ENCODE measurements at places on chromosomes 12 and 14. TPM values are rescaled to one million over a fixed set of nuclear protein-coding genes. Genes with fewer than 3 reads are reported as not detected.

- no peak overlapping the region for H3K4me3 ChIP-seq
- peaks cover 6% of the 10 kb centered on the region for H3K27me3 ChIP-seq
- no peak for DNase-seq
These were observed 15.8 kb downstream of the FAM222A start for GRCh38 chr12:109729371-109729781.

- H3K4me3 ChIP-seq: no peak overlapping the region
- no peaks in the 10 kb centered on the region for H3K36me3 ChIP-seq
- H3K27ac ChIP-seq: no peak overlapping the region
- DNase-seq: no peak
- no peaks in the 10 kb centered on the region for H3K27me3 ChIP-seq
These were observed 158.0 kb downstream of the SLC5A8 start for GRCh38 chr12:101051901-101052550.

GRCh38 chr14:65070471-65070976 is 31.8 kb downstream of the MAX start:
- H3K27me3 ChIP-seq: no peaks in the 10 kb centered on the region
- DNase-seq: no peak
- H3K27ac ChIP-seq: no peak overlapping the region
- peaks cover 16% of the 10 kb centered on the region for H3K4me1 ChIP-seq
- peaks cover 2% of the 10 kb centered on the region for H3K36me3 ChIP-seq
- H3K4me3 ChIP-seq: no peak overlapping the region

GRCh38 chr14:29716150-29716549 is 211.5 kb downstream of the PRKD1 start:
- no peaks in the 10 kb centered on the region for H3K36me3 ChIP-seq
- no peak overlapping the region for H3K27ac ChIP-seq
- no peaks in the 10 kb centered on the region for H3K27me3 ChIP-seq
- DNase-seq: no peak
- no peaks in the 10 kb centered on the region for H3K4me1 ChIP-seq
- H3K4me3 ChIP-seq: no peak overlapping the region

- H3K27ac ChIP-seq: no peak overlapping the region
- DNase-seq: no peak
- H3K36me3 ChIP-seq: no peaks in the 10 kb centered on the region
- no peaks in the 10 kb centered on the region for H3K4me1 ChIP-seq
These were observed 218.6 kb upstream of the SYT1 start for GRCh38 chr12:78645956-78646355.

DNA sequence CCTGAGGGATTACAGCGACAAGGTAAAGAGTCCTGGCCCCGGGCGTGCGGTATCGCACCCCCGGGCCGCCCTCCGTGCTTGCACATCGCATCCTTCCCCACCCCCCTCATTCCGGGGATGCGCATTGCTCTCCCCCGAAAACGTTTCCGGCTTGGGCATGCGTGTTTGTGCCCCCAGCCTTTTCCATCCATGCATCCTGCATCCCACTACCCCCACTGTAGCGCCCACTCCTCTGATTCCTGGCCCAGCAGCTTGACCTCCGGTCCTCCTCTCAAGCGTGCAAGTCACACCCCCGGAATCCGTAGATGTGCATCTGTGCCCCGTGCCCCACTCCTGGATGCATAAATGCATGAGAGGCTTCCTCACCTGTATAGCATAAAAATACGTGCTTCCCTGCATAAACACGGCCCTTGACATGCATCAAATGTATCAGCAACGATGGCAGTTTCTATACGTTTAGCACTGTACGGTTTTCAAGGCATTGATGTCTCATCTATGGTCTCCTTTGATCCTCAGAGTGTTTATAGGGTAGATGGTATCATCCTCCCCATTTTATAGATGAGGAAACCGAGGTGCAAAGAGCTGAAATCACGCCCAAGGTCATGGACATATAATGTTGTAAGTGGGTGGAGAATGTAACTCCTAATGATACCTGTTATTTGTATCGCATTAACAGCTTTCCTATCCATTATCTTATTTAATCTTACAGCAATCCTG is 484 bp downstream of the RIC8B start:
- H3K27me3 ChIP-seq: no peaks in the 10 kb centered on the region
- H3K27ac ChIP-seq: peak overlapping the region; percentile 89
- H3K4me3 ChIP-seq: peak overlapping the region; percentile 99

DNA sequence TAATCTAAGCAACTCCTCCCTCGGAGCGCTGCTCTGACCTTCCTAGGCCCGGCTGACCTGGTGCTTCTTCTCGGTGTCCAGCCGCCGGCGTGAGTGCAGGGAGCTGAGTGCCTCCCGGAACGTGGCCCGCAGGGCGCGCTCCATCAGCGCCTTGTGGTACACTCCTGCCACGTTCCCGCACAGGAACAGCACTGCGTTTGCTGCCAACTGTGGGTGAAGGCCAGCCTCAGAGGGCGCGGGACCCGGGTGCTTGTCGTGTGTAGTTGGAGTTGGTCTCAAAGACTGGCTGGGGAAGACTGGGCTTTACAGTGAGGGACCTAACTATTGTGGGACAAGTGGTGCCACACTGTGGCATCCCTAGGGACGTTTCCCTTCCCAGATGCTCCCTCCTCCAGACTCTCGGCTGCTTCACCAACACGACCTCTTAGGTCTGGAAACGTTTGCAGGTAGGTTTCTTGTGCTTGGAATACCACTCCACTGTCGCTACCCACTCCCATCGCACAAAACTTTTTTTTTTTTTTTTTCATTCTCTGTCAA is 3.1 kb downstream of the ADCY4 start:
- H3K4me1 ChIP-seq: peaks cover 54% of the 10 kb centered on the region
- no peaks in the 10 kb centered on the region for H3K36me3 ChIP-seq
- H3K27ac ChIP-seq: peak overlapping the region; percentile 17
- no peak for DNase-seq
- H3K27me3 ChIP-seq: peaks cover 30% of the 10 kb centered on the region
- peak overlapping the region; percentile 83 for H3K4me3 ChIP-seq

DNA sequence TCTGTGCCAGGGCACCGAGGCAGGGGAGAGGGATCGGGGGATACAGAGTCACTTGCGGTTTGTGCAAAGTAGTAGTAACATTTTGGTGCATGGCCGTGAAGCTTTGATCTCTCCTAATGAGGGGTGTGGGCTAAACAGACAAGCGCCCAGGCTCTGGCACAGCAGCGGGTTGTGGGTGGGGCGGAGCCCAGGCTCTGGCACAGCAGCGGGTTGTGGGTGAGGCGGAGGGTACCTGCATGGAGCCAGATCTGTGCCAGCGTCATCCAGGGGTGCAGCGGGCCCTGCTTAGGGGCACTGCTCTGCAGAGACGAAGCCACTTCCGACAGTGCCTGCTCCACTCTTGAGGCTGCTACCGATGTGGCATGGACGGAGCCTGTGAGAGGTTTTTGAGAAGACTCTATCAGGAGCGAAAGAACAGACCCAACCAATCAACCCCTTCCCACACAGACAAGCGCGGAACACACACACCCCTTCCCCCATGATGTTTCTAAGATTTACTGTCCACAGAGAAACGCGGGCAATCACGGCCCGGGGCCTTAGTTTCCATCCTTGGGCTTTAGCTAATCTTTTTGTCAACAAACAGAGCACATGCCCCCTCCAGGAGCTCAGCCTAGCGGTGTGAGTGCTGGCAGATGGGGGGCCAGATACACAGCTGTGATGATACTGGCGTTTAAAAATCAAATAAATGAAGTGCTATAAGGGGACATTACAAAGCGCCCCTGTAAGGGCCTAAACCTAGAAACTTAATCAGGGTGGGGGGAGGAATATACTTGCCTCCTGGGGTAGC is 196.6 kb downstream of the CALM1 start:
- no peak overlapping the region for H3K4me3 ChIP-seq
- no peaks in the 10 kb centered on the region for H3K36me3 ChIP-seq
- H3K4me1 ChIP-seq: no peaks in the 10 kb centered on the region
- H3K27ac ChIP-seq: no peak overlapping the region

DNA sequence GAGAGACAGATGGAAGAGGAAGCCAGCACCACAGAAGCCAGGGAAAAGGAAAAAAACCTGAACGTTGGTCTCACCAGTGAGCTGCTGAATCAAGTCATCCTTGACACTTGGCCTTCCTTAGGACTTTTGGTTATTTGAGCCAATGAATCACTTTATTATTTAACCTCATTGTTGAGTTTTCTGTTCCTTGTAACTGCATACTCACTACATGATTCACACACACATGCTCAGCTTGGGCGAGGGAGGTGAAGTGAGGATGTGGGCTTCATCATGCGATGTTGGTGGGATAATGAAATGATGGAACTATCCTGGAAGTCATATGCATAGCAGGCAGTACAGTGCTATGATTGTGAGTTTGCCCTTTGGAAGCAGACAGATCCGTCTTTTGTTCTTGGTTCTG is 40.6 kb upstream of the RPH3A start:
- no peak for DNase-seq
- H3K27ac ChIP-seq: no peak overlapping the region
- peaks cover 14% of the 10 kb centered on the region for H3K27me3 ChIP-seq
- H3K4me1 ChIP-seq: no peaks in the 10 kb centered on the region
- H3K4me3 ChIP-seq: no peak overlapping the region
- H3K36me3 ChIP-seq: peaks cover 5% of the 10 kb centered on the region

- H3K4me1 ChIP-seq: no peaks in the 10 kb centered on the region
- no peaks in the 10 kb centered on the region for H3K27me3 ChIP-seq
- no peak overlapping the region for H3K27ac ChIP-seq
- no peak overlapping the region for H3K4me3 ChIP-seq
These were observed 375.1 kb upstream of the DDHD1 start for GRCh38 chr14:53528185-53528671.

- no peak for DNase-seq
- H3K4me3 ChIP-seq: no peak overlapping the region
- no peaks in the 10 kb centered on the region for H3K4me1 ChIP-seq
- H3K27ac ChIP-seq: no peak overlapping the region
These were observed 131.6 kb downstream of the SEC23A start for GRCh38 chr14:38971258-38971921.

DNA sequence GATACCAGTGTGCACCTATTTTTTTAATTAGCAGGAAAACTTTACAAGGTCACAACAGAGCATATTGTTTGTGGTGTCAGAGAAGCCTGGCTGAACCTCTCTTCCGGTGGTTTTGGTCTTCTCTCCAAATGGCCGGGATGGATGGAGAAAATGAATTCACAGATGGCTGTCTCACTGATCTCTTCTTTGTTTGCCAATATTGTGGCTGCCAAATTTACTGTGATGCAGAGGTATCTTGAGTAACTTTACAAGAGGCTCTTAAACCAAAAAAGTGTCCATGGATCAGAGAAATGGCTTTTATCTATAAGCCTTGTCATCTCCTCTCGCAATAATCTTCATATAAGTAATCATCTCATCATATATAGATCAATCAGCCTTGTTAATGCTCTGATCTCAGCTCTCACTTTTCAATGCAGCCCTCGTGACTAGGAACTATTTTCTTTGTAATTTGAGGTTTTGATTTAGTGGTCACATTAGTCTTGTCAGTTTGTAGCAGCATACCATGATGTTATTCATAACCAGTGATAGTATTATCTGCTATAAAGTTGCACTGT is 308.1 kb downstream of the EGLN3 start:
- no peaks in the 10 kb centered on the region for H3K4me1 ChIP-seq
- no peaks in the 10 kb centered on the region for H3K36me3 ChIP-seq
- H3K4me3 ChIP-seq: no peak overlapping the region
- no peak overlapping the region for H3K27ac ChIP-seq
- H3K27me3 ChIP-seq: no peaks in the 10 kb centered on the region
- no peak for DNase-seq

Gene DBX2
- total RNA-seq: not detected

Gene RTN1
- total RNA-seq: not detected

Gene FAM186B
- 0.82 TPM for total RNA-seq

Gene ARHGAP9
- total RNA-seq: 119 TPM

Gene GPR135
- 1.1 TPM for total RNA-seq

Gene TAS2R31
- 1.9 TPM for total RNA-seq

Gene MYH6
- total RNA-seq: 2.1 TPM

Gene CLEC9A
- total RNA-seq: not detected

All from activated T-cell treated with anti-CD3 and anti-CD28 coated beads, Interleukin-2, amount 50 U/mL, for 72 hours (primary cell).